Central memory CD8-positive, alpha-beta T cell (primary cell): ENCODE measurements at places on chromosomes 13 and 19.
A peak's percentile ranks its signal among the peaks of the same experiment; 100 is the strongest.

GRCh38 chr19:13152974-13153568 is 2.9 kb downstream of the IER2 start:
- peak; percentile 99 for DNase-seq

- no peak for DNase-seq
These were observed 32.2 kb downstream of the RCBTB2 start for GRCh38 chr13:48500652-48501197.

DNA sequence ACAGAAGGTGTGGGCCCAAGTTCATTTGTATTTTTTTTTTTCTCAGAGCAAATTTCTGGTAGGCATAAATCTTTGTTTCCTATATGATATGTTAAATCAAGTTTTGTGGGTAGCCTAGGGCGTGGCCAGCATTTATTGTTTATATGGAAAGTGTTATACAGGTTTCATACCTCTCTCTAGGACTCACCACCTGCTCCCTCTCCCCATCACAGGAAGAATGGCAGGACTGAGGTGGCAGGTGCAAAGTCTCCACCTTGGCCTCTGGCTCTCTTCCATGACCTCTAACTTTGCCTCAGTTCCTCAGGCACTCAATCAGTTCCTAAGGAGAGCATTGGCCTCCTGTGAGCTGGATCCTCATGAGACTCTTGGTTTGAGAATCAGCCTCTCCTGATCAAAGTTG is 172.3 kb upstream of the TSC22D1 start:
- DNase-seq: no peak

GRCh38 chr13:52447354-52447753 is 3.1 kb downstream of the VPS36 start:
- DNase-seq: no peak

DNA sequence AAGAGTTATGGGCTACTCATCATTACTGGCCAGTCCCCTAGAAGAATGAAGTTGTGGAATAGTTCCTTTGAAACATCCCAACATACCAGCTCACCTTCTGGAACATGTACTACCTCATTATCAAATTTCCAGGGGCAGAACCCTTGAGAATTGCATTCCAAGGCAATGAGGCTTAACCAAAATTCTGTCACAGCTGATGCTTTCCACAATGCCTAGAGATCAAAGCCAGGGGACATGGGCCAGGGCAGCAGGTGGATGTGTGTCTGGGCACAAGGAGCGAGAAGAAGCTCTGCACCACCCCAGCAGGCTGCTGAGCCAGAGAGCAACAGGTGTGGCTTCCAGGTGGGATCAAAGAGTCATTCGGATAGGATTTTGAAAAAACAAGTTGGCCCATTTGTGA is 362.1 kb downstream of the EFNB2 start:
- DNase-seq: no peak

DNA sequence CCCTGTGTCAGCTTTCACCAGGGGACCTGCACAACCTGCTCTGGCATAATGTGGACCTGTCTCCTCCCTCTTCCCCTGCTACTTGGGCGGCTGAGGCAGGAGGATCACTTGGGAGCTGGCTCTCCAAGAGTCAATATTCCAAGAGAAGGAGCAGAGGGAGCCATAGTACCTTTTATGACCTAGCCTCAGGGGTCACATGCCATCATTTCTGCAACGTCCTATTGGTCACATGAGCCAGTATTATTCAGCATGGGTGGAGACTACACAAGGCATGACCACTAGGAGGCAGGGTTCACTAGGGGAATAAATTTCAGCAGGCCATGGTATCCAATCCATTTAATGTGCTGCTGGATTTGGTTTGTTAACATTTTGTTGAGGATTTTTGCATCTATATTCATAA is 12.0 kb upstream of the SHFL start:
- peak; percentile 46 for DNase-seq
